ENCODE measurements at places on chromosomes 1 and 21. TPM values are rescaled to one million over a fixed set of nuclear protein-coding genes. Genes with fewer than 3 reads are reported as not detected.

DNA sequence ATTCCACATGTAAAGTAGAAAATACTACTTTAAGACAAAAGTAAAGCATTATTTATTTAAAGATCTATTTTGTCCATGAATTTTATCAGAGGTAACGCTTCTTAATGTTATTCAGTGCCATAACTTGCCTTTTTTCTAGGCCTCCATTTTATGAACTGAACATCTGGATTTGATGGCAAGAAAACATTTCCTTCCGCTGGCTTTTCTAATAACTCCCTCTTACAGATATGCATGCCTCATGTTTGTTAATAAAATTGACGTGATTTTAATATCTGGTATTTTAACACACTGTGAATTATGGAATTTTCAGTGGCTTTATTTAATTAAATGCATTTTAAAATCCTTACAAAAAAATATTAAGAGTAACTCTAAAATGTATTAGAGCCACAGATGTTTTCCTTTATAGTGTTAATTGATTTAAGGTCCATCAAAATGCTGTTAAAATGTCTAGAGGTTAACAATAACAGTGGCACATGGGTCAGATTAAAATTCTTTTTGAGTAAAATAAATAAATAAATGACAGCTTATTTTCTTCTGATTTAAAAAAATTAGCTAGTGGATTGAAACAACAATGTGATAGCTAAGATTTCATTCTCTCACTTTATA, 15.1 kb downstream of the PTPRC start:
- no peak for DNase-seq
- no peaks in the 10 kb centered on the region for H3K36me3 ChIP-seq
- H3K4me3 ChIP-seq = no peak overlapping the region
- no peaks in the 10 kb centered on the region for H3K27me3 ChIP-seq
- no peak overlapping the region for H3K27ac ChIP-seq
- no peaks in the 10 kb centered on the region for H3K4me1 ChIP-seq

GRCh38 chr1:65104854-65105534, 43.0 kb upstream of the AK4 start:
- no peak overlapping the region for H3K27ac ChIP-seq
- H3K36me3 ChIP-seq = no peaks in the 10 kb centered on the region
- H3K4me3 ChIP-seq = no peak overlapping the region
- no peaks in the 10 kb centered on the region for H3K27me3 ChIP-seq

GRCh38 chr21:15144026-15144425, 79.2 kb upstream of the NRIP1 start:
- H3K36me3 ChIP-seq = no peaks in the 10 kb centered on the region
- H3K4me1 ChIP-seq = peaks cover 19% of the 10 kb centered on the region
- H3K4me3 ChIP-seq = no peak overlapping the region
- H3K27ac ChIP-seq = no peak overlapping the region

The CFHR5 gene
- 0.39 TPM for total RNA-seq

DNA sequence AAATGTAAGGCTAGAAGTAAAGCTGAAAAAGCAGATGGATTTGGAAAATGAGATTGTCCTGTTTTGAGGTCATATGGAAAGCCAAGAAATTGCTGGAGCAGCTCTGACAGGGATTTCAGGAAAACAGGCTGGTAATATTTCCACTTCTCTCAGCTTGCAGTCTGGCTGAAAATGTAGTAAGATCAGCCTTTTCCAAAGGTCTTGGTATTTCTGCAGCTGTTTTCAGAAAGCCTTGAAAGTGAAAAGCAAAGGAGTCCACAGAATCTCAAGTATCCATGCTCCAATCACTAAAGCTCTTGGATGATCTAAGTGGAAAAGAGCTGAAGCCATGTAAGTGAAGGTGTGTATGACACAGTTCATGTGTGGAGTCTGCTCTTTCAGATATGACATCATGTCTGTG, 41.6 kb upstream of the APOBEC4 start:
- H3K27ac ChIP-seq = peak overlapping the region; percentile 84
- peaks cover 92% of the 10 kb centered on the region for H3K4me1 ChIP-seq

The ACTL8 gene
- 0.28 TPM for total RNA-seq

- no peaks in the 10 kb centered on the region for H3K36me3 ChIP-seq
- no peak overlapping the region for H3K4me3 ChIP-seq
- no peaks in the 10 kb centered on the region for H3K27me3 ChIP-seq
- no peaks in the 10 kb centered on the region for H3K4me1 ChIP-seq
- no peak for DNase-seq
Measured at GRCh38 chr21:38136201-38136600, 120.6 kb upstream of the KCNJ15 start.

GRCh38 chr21:32311621-32312020, 13.0 kb downstream of the MRAP start:
- H3K27ac ChIP-seq = no peak overlapping the region
- no peak overlapping the region for H3K4me3 ChIP-seq
